ENCODE measurements at places on chromosomes 5 and 9.

DNA sequence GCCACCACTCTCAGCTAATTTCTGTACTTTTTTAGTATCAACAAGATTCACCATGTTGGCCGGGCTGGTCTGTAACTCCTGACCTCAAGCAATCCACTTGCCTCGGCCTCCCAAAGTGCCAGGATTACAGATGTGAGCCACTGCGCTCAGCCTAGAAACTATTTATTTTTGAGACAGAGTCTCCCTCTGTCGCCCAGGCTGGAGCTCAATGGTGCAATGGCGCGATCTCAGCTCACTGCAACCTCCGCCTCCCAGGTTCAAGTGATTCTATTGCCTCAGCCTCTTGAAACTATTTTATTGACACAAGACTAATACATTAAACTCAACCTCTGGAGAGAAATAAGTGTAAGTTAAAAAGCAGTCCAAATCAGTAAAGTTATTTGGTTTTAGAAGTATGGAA lies 34.0 kb downstream of the IL6ST start:
- no peak overlapping the region for H3K4me3 ChIP-seq
- peaks cover 6% of the 10 kb centered on the region for H3K36me3 ChIP-seq
- no peaks in the 10 kb centered on the region for H3K27me3 ChIP-seq
- no peak for DNase-seq
- peak overlapping the region; percentile 49 for H3K27ac ChIP-seq

DNA sequence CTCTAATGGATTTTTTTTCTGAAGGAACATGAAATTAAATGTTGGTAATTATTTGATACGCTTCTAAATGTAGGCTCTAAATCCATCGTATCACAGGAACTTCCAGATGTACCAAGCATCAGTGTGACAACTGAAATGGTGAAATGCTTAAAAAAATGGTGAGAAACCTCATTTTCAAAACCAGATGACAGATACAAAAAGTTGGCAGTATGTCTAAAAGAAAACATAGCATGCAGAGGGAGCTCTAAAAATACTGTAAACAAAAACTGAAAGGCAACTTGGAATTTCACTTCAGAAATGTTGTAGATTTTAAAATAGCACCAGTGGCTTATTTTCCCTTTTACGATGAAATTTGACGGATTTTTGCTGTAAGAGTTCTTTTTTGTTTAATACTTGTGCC lies 1043.6 kb upstream of the WWC1 start:
- DNase-seq: no peak
- no peaks in the 10 kb centered on the region for H3K36me3 ChIP-seq
- no peak overlapping the region for H3K4me3 ChIP-seq
- no peaks in the 10 kb centered on the region for H3K4me1 ChIP-seq

GRCh38 chr5:30195036-30195435 lies 998.5 kb upstream of the CDH6 start:
- no peak for DNase-seq
- no peak overlapping the region for H3K27ac ChIP-seq
- H3K27me3 ChIP-seq: no peaks in the 10 kb centered on the region
- H3K4me3 ChIP-seq: no peak overlapping the region
- no peaks in the 10 kb centered on the region for H3K36me3 ChIP-seq

- H3K27ac ChIP-seq: no peak overlapping the region
- no peaks in the 10 kb centered on the region for H3K36me3 ChIP-seq
- no peaks in the 10 kb centered on the region for H3K4me1 ChIP-seq
Measured at GRCh38 chr5:124771761-124772160, 25.3 kb upstream of the ZNF608 start.

DNA sequence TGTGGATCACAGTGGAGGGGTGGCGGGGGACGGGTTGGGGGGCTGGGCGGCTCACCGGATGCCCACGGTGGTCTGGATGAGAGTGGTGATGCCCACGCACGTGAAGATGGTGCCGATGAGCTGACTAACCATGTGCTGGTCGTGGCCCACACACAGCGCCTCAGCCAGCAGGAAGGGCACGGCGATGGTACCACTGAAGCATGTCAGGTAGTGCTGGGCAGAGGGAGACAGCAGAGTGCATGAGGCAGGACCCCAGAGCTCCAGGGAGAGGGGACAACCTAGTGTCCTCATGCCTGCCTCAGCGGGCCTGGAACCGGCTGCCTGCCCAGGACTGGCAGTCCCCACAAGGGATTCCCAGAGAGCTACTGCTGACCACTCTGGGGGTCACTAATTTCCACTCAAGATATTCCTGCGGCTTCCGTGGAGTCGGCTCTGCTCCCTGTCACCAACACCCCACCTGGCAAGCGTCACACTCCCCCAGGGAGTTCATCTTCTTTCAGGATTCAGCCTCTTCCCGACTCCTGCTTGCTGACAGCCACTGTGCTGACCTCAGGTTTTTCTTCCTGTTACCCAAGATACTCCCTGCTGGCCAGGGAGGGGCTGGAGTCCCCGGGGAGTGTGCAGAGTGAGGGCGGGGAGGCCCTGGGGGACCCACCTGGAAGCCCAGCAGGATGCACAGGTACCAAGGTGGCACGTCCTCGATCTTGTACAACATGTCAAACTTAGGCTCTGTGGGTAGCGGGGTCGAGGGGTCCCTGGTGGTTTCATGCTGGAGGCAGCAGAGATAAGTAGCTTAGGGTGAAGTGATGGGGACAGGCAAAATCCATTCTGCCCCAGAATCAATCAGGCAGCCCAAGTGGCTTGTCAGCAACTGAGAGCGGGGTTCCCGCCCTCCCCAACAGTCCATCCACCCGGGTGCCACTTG lies 998 bp downstream of the SLC23A1 start:
- H3K4me3 ChIP-seq: no peak overlapping the region
- no peak for DNase-seq
- H3K36me3 ChIP-seq: no peaks in the 10 kb centered on the region

- DNase-seq: no peak
- H3K27me3 ChIP-seq: no peaks in the 10 kb centered on the region
- H3K27ac ChIP-seq: no peak overlapping the region
- H3K4me3 ChIP-seq: no peak overlapping the region
- peaks cover 24% of the 10 kb centered on the region for H3K4me1 ChIP-seq
Measured at GRCh38 chr5:126809916-126810315, 33.0 kb downstream of the LMNB1 start.

DNA sequence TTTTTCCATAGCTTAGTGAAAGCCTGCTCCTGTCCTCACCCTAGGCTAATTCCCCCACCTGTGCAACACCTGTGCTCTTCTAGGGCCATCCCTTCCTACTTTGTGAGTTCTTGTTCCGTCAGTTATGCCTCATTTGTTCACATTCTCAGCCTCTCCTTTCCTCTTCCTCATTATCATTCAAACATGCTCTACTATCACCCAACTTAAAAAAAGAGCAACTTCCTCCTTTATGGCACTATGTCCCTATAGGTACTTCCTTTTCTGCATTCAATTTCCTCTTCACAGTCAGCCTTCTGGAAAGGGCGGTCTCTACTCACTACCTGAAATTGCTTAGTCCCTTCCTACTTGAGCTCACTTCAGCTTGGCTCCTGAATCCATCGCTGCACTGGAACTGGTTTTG lies 111.8 kb upstream of the LHFPL2 start:
- H3K36me3 ChIP-seq: peaks cover 4% of the 10 kb centered on the region
- no peak for DNase-seq
- H3K4me1 ChIP-seq: no peaks in the 10 kb centered on the region

- H3K27ac ChIP-seq: no peak overlapping the region
- H3K36me3 ChIP-seq: peaks cover 6% of the 10 kb centered on the region
- H3K4me3 ChIP-seq: no peak overlapping the region
- peaks cover 89% of the 10 kb centered on the region for H3K27me3 ChIP-seq
- peaks cover 8% of the 10 kb centered on the region for H3K4me1 ChIP-seq
Measured at GRCh38 chr5:141757402-141757801, 75.4 kb upstream of the ARAP3 start.

DNA sequence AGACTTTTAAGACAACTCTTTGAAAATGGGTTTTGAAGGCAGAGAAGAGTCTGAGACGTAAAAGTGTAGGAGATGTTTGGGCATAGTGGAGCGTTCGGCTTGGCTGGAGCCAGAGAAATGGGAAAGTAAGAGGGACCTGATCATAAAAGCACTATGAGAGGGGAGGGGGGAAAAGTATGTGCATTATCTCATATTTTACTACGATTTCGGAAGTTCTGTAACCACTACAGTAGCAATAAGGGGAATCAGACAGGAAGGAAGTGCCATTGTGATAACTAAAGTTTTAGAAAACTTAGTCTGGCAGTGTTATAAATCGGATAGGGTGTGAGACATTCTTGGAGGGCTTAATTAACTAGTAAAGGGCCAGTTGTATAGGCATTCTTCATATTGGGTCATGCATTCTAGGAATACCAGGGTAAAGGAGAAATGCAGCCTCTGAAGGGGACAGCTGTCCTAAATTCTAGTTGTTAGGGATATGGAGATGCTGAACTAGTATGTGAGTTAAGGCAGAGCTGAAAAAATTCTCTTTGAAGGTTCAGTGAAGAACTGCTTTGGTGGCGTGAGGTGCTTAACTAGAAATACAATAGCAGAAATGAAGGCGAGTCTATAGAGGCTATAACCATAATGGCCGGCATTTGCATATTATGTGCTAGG lies 83.8 kb upstream of the FREM1 start:
- DNase-seq: no peak
- peak overlapping the region; percentile 84 for H3K4me3 ChIP-seq
- no peaks in the 10 kb centered on the region for H3K27me3 ChIP-seq
- H3K4me1 ChIP-seq: peaks cover 23% of the 10 kb centered on the region
- peak overlapping the region; percentile 78 for H3K27ac ChIP-seq

GRCh38 chr5:344668-345067 lies 23.2 kb downstream of the AHRR start:
- H3K27ac ChIP-seq: no peak overlapping the region
- no peak for DNase-seq
- H3K4me3 ChIP-seq: no peak overlapping the region
- H3K27me3 ChIP-seq: peaks cover 40% of the 10 kb centered on the region

DNA sequence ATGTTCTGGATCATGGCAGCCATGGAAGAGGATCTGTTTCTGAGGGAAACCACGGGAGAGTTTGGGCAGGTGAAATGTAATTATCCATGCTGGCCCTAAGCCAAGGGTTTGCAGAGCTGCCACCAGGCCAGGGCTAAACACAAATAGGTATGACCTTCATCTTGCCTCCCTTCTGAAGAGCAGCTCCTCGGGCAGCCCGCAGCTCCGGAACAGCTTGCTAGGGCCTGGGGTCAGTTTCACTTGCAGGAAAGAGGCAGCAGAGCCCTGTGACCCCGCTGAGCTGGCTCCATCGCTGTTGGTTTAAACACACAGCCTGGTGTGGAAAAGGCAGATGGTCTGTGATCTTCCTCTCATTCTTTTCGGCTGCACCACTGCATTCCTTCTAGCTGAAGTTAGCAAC lies 141.4 kb downstream of the TMEM38B start:
- peaks cover 2% of the 10 kb centered on the region for H3K4me1 ChIP-seq
- no peak for DNase-seq
- H3K27ac ChIP-seq: no peak overlapping the region
- H3K4me3 ChIP-seq: no peak overlapping the region
- H3K36me3 ChIP-seq: no peaks in the 10 kb centered on the region
- peaks cover 12% of the 10 kb centered on the region for H3K27me3 ChIP-seq

DNA sequence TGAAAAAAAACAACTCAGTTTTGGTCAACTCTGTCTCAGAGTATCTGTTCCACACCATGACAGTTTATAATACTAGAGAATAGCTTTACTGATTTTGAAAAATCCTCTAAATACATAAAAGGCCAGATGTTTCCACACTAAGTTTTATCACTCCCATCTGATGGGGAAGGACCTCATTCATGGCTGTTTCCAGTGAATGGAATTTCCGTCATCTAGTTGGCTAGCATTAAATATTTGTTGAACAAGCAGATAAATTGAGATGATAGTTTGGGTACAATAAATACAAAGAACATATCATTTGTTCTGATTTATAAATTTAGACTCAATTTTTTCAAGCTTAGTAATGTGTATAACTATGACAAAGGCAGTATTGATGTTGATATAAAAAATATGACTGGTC lies 408.5 kb downstream of the PTPRD start:
- no peak for DNase-seq
- no peaks in the 10 kb centered on the region for H3K27me3 ChIP-seq
- no peaks in the 10 kb centered on the region for H3K36me3 ChIP-seq
- no peaks in the 10 kb centered on the region for H3K4me1 ChIP-seq
- H3K4me3 ChIP-seq: no peak overlapping the region

GRCh38 chr5:20949636-20950035 lies 961.6 kb upstream of the CDH18 start:
- H3K27ac ChIP-seq: no peak overlapping the region
- no peaks in the 10 kb centered on the region for H3K36me3 ChIP-seq
- H3K4me1 ChIP-seq: no peaks in the 10 kb centered on the region
- no peaks in the 10 kb centered on the region for H3K27me3 ChIP-seq
- no peak overlapping the region for H3K4me3 ChIP-seq

- H3K4me1 ChIP-seq: no peaks in the 10 kb centered on the region
- no peak for DNase-seq
- H3K27ac ChIP-seq: no peak overlapping the region
Measured at GRCh38 chr9:98667005-98667640, 41.6 kb downstream of the GABBR2 start.

DNA sequence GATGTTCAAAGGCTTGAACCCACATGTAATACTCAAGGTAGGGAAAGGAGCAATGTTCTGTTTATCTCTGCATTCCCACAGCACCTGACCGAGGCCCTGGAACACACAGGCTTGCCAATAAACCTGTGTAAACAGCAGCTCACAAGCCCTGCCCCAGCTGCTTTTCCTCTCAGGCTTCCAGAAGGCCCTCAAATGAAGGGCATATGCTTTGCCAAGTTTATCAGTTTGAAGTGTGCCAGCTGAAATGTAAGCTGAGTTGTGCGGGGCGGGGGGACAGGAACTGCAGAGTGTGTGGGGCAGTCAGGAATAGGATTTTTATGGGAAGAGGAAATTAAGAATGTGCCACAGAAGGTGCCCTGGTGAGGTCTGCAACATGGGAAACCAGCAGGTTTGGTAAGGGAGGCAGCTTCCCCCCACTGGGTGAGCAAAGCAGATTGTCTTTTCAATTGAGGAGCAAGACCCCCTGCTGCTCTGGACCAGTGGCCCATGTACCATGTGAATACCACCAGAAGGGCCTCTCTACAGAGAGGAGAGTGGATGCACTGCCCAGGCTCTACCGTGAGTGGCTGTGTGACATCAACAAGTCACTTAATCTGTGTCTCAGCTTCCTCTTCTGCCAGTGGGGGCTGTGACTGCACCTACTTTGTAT lies 194.8 kb downstream of the SPOCK1 start:
- H3K4me1 ChIP-seq: no peaks in the 10 kb centered on the region
- peaks cover 29% of the 10 kb centered on the region for H3K27me3 ChIP-seq
- H3K27ac ChIP-seq: no peak overlapping the region
- no peak for DNase-seq
- H3K36me3 ChIP-seq: no peaks in the 10 kb centered on the region

GRCh38 chr5:81776258-81776657 lies 25.4 kb upstream of the SSBP2 start:
- H3K36me3 ChIP-seq: peaks cover 7% of the 10 kb centered on the region
- no peak overlapping the region for H3K4me3 ChIP-seq
- peaks cover 16% of the 10 kb centered on the region for H3K4me1 ChIP-seq
- no peaks in the 10 kb centered on the region for H3K27me3 ChIP-seq
- H3K27ac ChIP-seq: no peak overlapping the region
- no peak for DNase-seq

GRCh38 chr9:35905912-35906679 lies at the start of gene HRCT1:
HRCT1 (plus strand) TSS chr9:35906202; CDS start chr9:35906288, 86 bp downstream.
- H3K27ac ChIP-seq: peak within 1 kb of the TSS; percentile 47
- peaks cover 6% of the 10 kb centered on the region for H3K27me3 ChIP-seq
- peaks cover 42% of the 10 kb centered on the region for H3K4me1 ChIP-seq
- DNase-seq: no peak
- peak within 1 kb of the TSS; percentile 31 for H3K4me3 ChIP-seq

All from T-helper 17 cell (primary cell).